ENCODE measurements at places on chromosomes 5 and 9.

DNA sequence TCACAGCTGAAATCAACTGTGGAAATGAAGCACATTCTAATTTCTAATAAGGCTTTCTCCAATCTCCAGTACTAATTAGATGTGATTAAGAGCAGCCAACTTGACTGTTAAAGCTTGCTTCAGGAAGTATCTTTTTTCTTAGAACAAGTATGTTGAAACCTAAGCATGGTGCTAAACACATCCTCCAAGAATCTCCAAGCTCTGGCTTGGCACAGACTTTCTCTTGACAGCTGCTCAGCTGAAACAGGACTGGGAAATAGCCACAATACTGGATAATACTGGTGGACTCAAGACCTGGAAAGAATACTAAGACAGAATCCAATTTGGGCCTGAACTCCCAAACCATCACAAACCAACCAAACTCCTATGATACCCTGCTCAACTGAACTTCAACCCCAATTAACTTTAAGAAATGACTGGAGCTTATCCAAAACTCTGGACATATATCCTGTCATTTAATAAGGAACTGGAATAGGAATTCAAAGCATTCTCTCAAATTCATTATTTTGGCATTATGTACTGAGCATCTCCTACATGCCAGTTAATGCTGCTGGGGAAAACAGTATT is 16.2 kb downstream of the PRKAA1 start:
- no peak for DNase-seq

GRCh38 chr9:108956631-108957026 is 22.4 kb downstream of the ABITRAM start:
- DNase-seq = no peak

- no peak for DNase-seq
Measured at GRCh38 chr9:90343366-90343765, 299.3 kb downstream of the DIRAS2 start.

DNA sequence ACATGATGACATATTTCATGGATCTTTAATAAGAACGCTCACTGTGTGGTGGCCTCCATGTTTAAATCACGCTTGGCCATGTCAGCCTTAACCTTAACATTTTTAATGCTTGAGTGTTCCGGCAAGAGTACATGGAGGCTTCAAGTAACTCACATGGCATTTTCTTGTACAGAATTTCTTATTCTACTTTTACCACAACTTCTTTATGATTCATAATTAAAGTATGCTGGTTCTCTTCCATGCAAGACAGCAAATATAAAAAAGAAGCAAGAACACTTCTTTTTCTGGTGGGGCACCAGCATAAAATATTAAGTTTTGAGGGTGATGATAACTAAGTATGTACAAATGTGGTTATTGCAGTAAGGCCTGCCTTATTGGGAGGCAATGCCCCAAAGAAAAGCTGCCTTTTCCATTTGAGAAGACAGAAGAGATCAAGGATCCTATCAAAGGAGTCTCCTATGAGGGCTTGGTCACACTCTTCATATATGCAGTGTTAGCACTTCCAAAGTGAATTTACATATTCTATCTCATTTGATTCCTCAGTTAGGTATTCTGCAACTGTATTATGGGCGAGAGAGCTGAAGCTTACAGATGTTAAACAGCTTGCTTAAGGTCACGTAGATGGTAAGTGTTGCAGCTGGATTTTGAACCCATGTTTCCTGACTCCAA is 382.7 kb upstream of the MEF2C start:
- no peak for DNase-seq

DNA sequence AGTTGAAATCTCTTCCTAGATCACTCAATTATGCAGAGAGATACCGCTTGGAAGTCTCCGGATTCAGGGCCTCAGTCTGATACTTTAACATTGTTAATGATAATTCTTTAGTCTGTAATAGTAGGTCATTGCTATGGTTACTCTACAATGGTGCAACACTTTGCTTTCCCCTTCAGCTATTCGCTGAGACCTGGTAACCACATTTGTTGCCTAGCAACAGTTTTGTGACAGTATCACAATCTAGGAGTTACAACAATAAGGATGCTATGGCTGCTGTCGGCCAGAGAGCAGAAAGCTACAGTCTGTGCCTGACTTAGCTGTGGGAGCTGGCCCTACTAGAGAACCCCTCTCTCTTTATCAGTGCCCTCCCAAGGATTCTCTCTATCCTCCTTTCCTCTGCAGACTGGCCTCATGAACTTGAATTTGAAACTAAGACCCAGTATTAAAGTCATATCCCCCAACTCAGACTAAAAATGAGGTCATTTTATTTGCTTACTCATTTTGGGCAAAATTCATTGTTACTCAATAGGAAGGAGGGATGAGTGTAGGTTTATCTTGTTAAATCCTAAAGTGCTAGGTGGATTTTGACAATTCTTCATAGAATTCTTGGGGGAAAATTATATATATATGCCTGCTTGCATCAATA is 39.3 kb downstream of the NR2F1 start:
- peak; percentile 22 for DNase-seq

GRCh38 chr9:13770956-13771355 is 491.5 kb upstream of the MPDZ start:
- no peak for DNase-seq

DNA sequence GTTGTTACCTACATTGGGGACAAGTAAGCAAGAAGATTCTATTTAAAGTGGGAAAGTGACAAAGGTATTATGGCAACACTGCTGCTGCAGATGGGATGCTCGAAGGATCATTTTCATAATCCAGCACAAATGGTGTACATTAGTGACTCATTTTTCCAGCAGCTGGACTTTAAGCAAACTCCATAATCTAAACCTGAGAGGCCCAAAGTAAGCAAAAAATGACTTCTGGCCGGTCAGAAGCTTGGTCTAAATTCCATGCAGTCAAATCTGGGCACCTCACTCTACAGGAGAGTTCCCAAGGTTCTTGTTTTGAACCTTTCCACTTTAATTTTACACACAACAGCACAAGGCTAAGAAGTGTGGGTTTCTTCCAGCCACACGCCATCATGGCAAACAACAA is 43.6 kb upstream of the TRAF1 start:
- no peak for DNase-seq

DNA sequence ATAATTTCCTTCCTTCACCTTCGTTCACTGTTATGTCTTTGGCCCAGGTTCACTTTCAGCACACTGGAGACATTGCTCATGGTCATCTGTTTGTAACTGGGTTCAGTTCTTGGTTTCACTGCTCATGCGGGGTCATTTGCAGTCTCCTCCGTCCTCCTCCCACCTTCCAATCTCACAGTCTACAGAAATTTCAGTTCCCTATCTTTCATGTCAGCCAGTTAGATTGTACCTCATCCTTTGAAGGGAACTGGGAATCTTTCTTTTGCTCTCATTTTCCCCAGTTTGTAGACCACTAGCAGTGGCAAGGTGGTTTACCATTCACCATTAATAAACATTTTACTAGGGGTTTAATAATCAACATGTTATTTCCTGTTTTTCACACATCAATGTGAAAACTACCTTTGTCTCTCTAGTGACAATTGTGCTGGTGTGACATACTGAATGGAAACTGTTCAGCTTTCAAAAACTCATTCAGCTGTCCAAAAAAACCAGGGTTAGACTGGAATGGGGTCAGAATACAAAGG is 100.9 kb upstream of the IL6ST start:
- DNase-seq = no peak

- DNase-seq = no peak
Measured at GRCh38 chr9:112670991-112671625, 46.8 kb downstream of the INIP start.

DNA sequence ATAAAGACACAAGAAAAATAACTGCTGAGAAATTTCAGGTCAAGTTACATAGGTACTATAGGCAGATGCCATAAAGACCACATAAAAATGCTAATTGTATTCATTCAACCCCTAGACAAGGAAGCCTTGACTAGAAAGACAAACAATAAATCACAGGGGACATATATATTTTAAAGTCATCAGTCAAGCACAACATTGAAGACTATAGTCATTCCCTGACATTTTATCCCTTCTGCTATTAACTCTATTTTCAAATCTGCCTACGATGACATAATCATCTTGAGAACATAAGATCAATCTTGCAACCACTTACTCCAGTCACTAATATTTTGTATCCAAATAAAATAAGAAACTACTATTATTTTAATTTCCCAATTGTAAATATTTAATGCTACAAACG is 38.3 kb downstream of the FAM13B start:
- no peak for DNase-seq

DNA sequence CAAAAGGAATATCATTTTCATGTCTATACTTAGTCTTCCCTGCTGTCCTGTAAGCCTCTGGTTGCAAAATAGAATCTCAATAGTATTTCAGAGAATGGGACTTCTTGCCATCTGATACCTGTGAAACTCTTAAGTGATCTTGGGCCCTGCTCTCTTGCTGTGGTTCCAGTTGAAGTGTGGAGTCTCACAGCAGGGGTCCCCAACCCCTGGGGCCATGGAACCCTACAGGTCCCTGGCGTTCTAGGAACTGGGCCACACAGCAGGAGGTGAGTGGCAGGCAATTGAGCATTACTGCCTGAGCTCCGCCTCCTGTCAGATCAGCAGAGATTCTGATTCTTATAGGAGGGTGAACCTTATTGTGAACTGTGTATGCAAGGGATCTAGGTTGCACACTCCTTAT is 65.9 kb downstream of the ZSWIM6 start:
- no peak for DNase-seq

GRCh38 chr9:101212661-101213060 is 172.1 kb downstream of the BAAT start:
- DNase-seq = no peak

GRCh38 chr5:144390133-144390532 is 219.5 kb downstream of the KCTD16 start:
- DNase-seq = peak; percentile 39

DNA sequence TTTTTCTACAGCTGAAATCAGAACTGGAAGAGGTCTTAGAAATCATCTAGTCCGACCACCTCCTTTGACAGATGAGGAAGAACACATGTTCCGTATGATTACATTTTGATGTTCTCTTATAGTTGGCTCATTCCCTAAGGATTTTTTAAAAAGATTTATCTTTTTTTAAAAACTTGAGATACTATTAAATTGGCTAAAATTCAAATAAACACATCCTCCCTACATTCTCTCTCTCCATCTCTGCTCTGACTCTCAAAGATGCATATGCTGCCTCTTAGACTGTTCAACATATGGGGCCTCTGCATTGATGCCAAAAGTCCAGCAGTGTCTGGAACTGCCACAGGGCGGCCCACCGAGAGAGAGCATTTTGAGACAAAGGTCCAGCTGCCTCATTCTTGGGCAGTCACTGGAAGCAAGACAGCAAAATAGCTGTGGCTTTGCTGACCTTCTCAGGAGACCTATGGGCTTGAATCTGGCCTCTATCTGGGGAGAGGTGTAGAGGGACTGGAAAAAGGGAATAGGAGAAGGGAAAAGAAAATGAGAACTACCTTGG is 12.8 kb upstream of the TSSK1B start:
- no peak for DNase-seq

DNA sequence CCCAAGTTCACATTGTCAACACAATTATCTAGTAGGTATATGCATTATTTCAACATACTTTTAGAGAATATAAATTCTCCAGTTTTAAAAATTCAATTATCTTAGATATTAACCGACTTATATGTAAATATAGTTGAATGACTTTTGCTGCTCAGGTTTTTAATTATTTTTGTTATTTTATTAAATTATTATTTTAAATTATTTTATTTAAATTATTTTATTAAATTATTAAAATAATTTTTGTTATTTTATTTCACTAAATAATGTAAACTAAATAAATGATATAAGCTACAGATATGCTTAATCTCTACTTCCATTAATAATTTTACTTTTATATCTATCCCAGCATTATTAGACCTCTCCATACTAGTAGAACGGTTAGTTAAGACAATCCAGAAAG is 544.3 kb upstream of the ARRDC3 start:
- DNase-seq = no peak

DNA sequence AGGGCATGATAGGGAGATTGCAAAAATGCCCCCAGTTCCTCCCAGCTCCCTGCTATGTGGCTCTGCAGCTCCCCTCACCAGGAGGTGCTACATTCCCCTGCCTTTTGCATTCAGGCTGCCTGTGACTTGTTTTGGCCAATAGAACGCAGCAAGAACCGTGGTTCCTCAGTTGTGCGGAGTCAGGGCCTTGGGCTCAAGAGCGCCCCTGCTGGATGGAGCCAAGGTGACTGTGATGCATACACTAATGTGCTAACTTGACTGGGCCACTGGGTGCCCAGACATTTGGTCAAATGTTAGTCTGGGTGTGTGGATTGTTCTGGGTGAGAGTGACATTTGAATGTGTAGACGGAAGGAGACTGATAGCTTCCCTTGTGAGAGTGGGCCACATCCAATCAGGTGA is 123.3 kb upstream of the MVB12B start:
- no peak for DNase-seq
